ENCODE measurements at places on chromosomes 3 and 15.
A peak's percentile ranks its signal among the peaks of the same experiment; 100 is the strongest.

DNA sequence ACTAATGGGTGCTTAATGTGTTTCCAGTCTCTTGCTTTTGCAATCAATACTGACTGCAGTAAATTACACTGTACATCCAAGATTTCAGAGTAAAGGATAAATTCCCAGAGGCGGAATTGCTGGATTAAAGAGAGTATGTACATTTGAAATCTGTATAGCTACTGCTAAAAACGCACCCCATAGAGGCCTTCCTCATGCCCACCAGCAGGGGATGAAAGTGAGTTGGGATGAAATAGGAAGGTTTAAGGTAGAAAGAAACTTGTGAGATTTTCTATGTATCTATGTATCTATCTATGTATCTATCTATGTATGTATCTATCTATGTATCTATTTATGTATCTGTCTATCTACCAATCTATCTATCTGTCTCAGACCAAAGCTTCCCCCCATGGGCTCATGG lies 28.4 kb downstream of the TMEM44 start:
- no peak for DNase-seq

- DNase-seq, result peak; percentile 61
Observed at GRCh38 chr15:75454471-75455378, 3.2 kb upstream of the SIN3A start.

DNA sequence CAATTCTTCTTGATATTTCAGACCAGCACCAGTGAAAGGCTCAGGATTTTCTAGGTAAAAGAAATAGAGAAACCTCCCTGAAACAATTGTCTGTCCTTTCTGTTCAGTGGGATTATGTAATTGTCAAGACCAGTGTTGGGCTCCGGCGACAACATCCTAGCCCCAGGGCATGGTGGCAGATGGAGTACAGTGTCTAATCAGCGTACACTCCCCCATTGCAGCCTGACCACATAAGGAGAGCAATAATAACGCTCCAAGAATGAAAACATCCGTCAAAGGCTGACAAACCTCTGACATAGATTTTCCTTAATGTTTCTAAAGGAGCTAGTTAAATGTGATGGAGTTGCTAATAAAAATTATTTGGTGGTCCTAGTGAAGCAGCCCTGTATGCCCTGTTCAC lies 144.6 kb downstream of the EBLN2 start:
- peak; percentile 41 for DNase-seq

- no peak for DNase-seq
Observed at GRCh38 chr3:69698728-69699127, 40.5 kb upstream of the MITF start.

GRCh38 chr3:111414531-111414930 lies 127.5 kb upstream of the CD96 start:
- DNase-seq, result no peak

DNA sequence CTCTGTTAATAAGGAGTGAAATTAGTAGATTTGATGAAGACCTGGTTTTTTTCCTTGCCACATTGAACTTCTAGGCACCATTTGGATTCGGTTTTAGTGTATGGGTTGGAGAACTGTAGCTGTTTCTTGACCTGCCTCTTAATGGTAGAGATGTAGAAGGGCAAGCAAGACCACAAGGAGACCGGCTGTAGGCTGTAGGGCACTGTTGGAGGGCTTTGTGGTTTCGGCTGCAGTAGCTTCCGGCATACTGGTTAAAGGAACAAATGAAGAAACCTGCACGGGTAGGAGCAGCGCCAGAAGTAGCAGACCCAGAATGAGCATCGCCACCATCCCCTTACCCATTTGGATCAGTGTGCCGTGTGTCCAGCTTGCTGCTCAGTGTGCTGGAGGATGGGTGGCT lies 7.9 kb downstream of the PCLAF start:
- no peak for DNase-seq

- no peak for DNase-seq
Observed at GRCh38 chr3:194158942-194159439, 23.0 kb downstream of the HES1 start.

DNA sequence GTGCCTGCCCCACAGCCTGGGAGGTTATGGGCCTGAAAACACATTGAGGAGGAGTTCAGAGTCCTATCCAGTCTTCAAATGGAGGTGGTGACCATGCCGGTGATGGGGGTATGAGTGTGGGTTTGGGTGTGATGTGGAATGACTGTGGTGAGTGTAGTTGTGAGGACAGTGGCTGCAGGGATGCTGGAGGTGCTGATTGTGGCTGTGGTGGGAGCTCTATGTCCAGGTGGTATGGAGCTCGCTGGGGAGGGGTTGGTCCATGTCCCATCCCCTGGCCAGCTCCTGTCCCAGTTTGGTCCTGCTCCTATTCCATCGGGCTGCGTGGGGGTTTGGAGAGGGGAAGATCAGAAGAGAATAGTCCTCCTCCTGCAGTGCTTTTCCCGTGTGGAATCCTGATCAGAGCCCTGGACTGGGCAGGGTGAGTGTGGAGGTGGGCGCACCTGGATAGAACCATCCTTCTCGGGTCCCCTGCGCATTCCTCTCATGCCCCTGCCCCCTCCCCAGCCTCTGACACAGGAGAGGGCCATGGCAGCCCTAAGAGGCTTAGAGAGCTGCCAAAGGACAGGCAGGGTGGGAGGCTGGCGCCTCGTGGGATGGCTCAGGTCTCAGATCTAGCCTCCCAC lies 23.0 kb upstream of the GOLGA6C start:
- no peak for DNase-seq

- DNase-seq, result peak; percentile 91
Observed at GRCh38 chr3:133895208-133896001, at the start of gene RAB6B. RAB6B (minus strand) TSS chr3:133895882; CDS start chr3:133895466, 416 bp downstream.

DNA sequence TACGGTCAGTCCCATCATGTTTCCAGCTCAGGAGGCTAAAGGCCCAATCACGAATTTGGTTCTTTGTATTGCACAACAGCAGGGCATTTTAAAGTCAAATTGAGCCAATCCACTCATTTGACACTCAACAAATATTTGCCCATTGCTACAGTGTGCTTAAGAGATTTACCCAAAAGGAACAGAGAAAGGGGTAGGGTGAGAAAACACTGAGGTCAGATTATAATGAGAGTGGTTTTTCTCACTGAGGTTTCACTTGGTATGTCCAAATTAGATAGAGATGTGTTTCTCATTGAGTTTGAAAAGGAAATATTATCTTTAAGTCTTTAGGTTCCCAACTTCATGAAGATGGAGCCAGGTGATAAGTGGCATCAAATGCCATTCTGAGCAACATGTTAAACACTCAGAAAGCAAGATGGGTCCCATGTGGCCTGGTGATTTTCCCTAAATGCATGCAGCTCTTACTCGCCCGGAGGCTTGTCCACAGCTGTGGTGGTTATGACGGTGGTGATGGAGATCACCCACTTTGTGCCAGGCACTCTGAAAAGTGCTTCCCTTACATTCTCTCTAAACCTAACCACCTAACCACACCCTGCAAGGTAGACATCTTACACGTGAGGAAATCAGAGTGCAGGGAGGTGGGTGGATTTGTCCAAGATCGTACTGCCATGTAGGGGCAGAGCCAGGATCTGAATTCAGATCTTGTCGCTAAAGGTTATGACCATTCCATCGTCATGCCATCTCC lies 31.2 kb upstream of the USP3 start:
- DNase-seq, result no peak

DNA sequence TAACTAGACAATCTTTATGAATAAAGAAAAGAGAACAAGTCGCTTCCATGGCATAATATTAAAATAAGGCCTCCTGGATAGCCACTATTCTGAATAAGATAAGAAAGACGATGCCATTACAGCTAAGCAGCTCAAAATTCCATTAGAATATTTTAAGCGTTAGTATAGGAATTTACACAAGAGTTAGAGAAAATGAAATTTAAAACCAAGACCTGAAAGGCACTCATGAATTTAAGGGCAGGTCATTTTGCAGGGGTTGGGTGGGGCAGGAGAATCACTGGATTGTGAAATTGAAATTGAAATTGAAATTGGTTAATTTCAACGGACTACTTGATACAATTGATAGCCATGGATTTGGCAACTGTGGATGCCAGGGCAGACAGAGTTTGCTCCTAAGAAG lies 91.8 kb upstream of the GOLGA8J start:
- DNase-seq, result no peak

- DNase-seq, result no peak
Observed at GRCh38 chr3:60992395-60992794, 258.9 kb downstream of the FHIT start.

DNA sequence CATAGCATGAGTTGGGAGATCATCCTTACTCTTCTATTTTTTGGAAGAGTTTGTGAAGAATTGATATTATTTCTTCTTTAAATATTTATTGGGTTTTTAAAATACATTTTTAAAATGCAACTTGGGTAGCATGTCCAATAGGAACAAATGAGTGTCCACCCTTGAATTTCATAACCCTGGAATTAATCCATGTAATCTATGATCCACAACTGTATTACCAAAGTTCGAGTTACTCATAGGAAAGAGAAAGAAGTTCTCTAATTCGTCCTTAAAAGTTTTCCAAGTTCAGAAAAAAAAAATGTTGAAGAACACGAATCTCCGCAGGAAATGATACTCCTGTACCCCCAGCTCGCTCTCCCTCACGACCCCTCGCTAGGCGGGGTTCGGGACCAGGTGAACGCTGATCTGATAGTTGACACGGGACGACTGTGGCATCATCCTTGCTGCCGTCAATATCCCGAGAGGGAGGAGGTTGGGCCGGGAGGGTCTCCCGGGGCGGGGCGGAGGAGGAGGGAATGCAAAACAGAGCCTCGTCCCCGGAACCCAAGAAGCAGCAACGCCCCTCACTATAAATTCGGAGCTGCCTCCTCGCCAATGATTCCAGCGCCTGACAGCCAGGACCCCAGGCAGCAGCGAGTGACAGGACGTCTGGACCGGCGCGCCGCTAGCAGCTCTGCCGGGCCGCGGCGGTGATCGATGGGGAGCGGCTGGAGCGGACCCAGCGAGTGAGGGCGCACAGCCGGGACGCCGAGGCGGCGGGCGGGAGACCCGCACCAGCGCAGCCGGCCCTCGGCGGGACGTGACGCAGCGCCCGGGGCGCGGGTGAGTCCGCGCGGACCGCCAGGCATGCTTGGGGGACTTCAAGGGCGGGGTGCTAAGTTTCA lies at the start of gene AGTR1:
AGTR1 (plus strand) TSS at position 598 of the 884 bp plus-strand sequence. CDS start 43,133 bp downstream, outside the sequence.
- DNase-seq, result peak; percentile 76

DNA sequence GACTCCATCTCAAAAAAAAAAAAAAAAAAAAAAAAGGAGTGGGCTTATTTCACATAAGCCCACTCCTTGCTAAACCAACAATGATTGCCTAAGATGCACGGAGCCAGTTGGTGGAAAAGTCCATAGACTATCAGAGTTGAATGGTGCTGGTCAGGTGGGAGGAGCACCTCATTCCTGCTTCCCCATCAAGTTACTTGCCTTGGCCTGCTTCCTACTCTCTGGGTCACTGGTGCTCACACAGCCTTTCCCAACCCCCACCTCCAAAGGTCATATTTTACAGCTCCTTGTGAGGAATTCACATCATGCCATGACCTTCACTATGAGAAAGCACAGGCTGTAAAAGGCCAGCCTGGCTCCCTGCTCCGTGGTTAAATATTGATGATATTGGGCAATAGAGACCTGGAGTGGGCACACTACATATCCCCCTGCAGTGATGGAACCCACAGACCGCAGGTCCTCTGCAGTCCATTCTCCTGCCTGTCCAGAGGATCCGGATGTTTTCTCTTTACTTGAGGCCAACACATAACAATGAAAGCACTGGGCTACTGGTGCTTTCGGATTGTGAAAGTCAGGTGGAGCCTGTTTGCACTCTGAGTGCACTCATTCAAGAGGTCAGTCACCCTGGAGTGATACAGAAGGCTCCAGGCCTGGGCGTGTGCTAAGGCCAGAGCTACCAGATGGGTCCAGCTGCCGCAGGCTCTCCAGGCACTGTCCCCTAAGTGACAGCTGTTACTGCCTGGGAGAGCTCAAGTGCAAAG lies at the start of gene SLC51B:
SLC51B (plus strand) TSS at position 664 of the 758 bp plus-strand sequence. CDS start 4,618 bp downstream, outside the sequence.
- DNase-seq, result peak; percentile 58

GRCh38 chr15:66126031-66126441 lies 127.5 kb downstream of the MEGF11 start:
- peak; percentile 56 for DNase-seq

DNA sequence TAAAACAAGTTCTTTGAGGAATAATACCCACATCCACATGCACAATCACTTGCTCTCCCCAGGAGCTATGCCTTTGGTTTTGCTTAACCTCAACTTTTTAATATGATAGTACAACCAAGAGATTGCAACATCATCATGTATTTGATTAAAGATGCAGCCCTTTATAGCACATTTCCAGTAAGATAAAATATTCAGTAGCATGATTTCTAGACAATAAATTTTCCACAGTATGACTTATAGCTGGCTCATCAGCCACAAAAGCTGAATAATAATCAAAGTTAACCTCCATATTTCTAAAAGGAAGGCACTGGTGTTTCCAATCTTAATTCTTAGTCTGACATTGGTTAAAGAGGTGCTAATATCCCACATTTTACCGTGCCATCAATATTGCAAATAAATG lies 622.5 kb downstream of the TBL1XR1 start:
- DNase-seq, result no peak

GRCh38 chr3:136067211-136067610 lies 101.7 kb downstream of the PPP2R3A start:
- DNase-seq, result no peak

- DNase-seq, result no peak
Observed at GRCh38 chr3:38579551-38580449, 69.7 kb downstream of the SCN5A start.

DNA sequence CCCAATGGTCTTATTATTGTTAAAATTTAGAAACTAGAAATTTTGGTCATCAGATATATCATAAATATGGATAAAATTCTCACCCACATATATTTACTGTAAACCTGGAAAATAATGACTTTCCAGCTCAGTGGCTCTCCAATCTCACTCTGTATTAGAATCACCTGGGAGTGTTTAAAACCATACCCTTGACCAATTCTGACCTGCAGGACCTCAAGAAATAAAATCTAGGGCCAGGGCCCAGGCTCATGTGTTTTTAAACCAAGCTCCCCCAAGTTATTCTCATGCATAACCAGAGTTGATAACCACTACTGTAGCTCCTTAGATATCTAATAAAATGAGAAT lies 372.1 kb downstream of the SHQ1 start:
- no peak for DNase-seq

DNA sequence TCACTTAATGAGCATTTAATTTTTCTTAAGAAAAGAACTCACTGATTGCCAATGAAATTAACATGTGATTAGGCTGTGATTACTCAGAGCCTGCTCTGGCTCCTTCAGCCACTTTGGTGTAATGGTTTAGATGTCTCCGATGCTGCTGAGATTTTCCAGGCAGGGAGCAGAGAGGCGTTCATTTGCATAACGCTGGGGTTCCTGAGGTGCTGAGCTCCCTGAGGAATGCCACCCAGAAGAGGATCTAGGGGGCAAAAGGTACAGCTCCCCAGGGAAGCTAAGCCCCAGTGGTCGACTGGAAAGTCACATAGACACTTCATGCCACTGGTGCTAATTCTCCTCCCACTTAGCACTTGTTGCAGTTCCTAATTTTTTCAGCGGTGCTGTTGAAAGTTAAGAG lies 119.5 kb downstream of the USP13 start:
- DNase-seq, result no peak
